Kidney (tissue), 22 donors: ENCODE measurements at places on chromosomes 12 and 14. TPM values are rescaled to one million over a fixed set of nuclear protein-coding genes. Genes with fewer than 3 reads are reported as not detected.

GRCh38 chr12:22626406-22626805 is 1.4 kb downstream of the ETNK1 start:
- no peaks in the 10 kb centered on the region for H3K36me3 ChIP-seq
- H3K4me1 ChIP-seq, result peaks cover 2% of the 10 kb centered on the region
- no peak for DNase-seq
- peak overlapping the region; percentile 99 for H3K27ac ChIP-seq
- no peaks in the 10 kb centered on the region for H3K27me3 ChIP-seq

Gene E2F7
- total RNA-seq, result 0.28 TPM

Gene LAG3
- total RNA-seq, result 1.3 TPM

- H3K4me3 ChIP-seq, result no peak overlapping the region
- no peaks in the 10 kb centered on the region for H3K27me3 ChIP-seq
- no peaks in the 10 kb centered on the region for H3K4me1 ChIP-seq
- no peak for DNase-seq
- H3K27ac ChIP-seq, result no peak overlapping the region
- H3K36me3 ChIP-seq, result no peaks in the 10 kb centered on the region
Measured at GRCh38 chr14:24576771-24577170, 721 bp upstream of the CTSG start.

Gene PLXNC1
- total RNA-seq, result 11.6 TPM

- H3K4me3 ChIP-seq, result peak overlapping the region; percentile 0
- peak; percentile 82 for DNase-seq
- peaks cover 9% of the 10 kb centered on the region for H3K4me1 ChIP-seq
- H3K27me3 ChIP-seq, result no peaks in the 10 kb centered on the region
- H3K36me3 ChIP-seq, result no peaks in the 10 kb centered on the region
- peak overlapping the region; percentile 9 for H3K27ac ChIP-seq
Measured at GRCh38 chr12:63917864-63918799, 73.6 kb downstream of the SRGAP1 start.

- no peak for DNase-seq
- no peaks in the 10 kb centered on the region for H3K27me3 ChIP-seq
- no peak overlapping the region for H3K27ac ChIP-seq
- H3K4me3 ChIP-seq, result no peak overlapping the region
Measured at GRCh38 chr12:82655751-82656150, 31.0 kb upstream of the TMTC2 start.

DNA sequence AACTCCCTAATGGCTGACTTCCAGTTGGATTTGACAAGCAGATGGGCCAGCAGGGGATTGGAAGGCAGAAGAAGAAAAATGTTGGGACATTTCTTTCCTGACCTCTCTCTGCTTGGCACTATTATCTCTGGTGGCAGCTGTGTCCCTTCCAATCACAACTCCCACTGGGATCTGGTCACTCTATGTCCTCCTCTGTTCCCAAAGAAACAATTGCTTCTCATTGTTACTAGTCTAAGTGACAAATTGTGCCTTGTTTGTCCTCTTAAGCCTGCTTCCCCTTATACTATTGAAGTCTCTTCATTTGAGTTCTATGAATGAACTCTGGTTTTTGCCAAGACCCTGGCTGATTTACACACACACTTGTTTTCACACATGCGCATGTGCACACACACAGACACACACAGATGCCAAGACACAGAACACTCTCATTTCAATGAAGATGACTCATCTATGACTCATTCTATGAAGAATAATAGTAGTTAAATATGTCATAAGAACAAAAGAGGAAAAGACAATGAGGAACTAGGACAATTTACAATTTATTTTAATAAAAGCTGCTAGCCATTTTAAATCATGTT is 83.0 kb upstream of the FAR2 start:
- no peaks in the 10 kb centered on the region for H3K36me3 ChIP-seq
- DNase-seq, result no peak
- H3K27ac ChIP-seq, result no peak overlapping the region
- H3K4me3 ChIP-seq, result no peak overlapping the region
- H3K27me3 ChIP-seq, result no peaks in the 10 kb centered on the region
- H3K4me1 ChIP-seq, result no peaks in the 10 kb centered on the region

DNA sequence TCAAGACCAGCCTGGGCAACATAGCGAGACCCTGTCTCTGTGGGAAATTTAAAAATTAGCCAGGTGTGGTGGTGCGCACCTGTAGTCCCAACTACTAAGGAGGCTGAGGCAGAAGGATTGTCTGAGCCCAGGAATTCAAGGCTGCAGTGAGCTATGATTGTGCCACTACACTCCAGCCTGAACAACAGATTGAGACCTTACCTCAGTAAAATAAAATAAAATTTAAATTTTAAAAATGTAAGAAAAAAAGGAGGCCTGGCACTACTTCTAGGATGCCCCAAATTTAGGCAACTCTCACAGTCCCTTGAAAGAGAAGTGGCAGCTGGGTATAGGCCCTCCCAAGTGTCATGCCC is 918 bp upstream of the INHBE start:
- DNase-seq, result no peak
- H3K36me3 ChIP-seq, result no peaks in the 10 kb centered on the region
- H3K4me3 ChIP-seq, result no peak overlapping the region
- H3K27ac ChIP-seq, result no peak overlapping the region
- H3K27me3 ChIP-seq, result no peaks in the 10 kb centered on the region
- peaks cover 5% of the 10 kb centered on the region for H3K4me1 ChIP-seq
